ENCODE measurements at places on chromosomes 13 and 19. TPM values are rescaled to one million over a fixed set of nuclear protein-coding genes. Genes with fewer than 3 reads are reported as not detected.

GRCh38 chr19:17303167-17303939 is at the start of gene ABHD8:
Gene ABHD8, minus strand, starts transcription at chr19:17303425. Its CDS starts 1,809 bp downstream, at chr19:17301616.
- DNase-seq = peak; percentile 98
- H3K4me1 ChIP-seq = peaks cover 26% of the 10 kb centered on the region
- H3K27ac ChIP-seq = peak within 1 kb of the TSS; percentile 93
- peaks cover 14% of the 10 kb centered on the region for H3K27me3 ChIP-seq

SHD gene
- total RNA-seq = 254 TPM

GRCh38 chr19:2720777-2721569 is at the start of gene DIRAS1:
Gene DIRAS1, minus strand, starts transcription at chr19:2721372. Its CDS starts 3,566 bp downstream, at chr19:2717806.
- peak; percentile 76 for DNase-seq
- no peak within 1 kb of the TSS for H3K27ac ChIP-seq
- H3K4me3 ChIP-seq = peak within 1 kb of the TSS; percentile 74
- peaks cover 3% of the 10 kb centered on the region for H3K4me1 ChIP-seq
- H3K27me3 ChIP-seq = peaks cover 7% of the 10 kb centered on the region

ZNF615 gene
- total RNA-seq = 12.3 TPM

TTYH1 gene
- total RNA-seq = 2.9 TPM

- peaks cover 2% of the 10 kb centered on the region for H3K27me3 ChIP-seq
- no peak overlapping the region for H3K27ac ChIP-seq
Observed at GRCh38 chr13:110248449-110249143, 58.4 kb downstream of the COL4A1 start.

DNA sequence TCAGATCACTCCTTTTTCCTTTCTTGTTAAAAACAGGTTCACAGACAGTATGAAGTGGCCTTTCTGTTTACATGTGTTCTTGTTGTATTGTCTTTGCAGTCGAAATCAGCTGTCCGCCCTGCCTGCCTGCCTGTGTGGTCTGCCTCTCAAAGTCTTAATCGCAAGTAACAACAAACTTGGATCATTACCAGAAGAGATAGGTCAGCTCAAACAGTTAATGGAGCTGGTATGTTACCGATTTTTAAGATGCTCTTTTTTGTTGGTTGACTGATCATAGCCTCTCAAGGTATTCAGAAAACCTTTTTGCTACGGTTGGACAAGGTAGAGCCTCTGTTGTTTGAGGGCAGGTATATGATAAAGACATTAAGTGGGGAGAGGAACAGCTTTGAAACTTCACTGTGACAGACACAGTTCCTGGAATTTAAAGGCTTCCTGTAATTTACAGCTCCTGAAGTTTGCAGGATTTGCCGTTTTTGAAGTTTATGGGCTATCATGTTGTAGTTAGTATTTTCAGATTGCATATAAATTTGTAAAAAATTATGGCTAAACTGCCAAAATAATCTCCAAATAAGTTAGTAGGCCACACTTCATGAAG is 116.1 kb downstream of the LRCH1 start:
- DNase-seq = no peak
- no peak overlapping the region for H3K27ac ChIP-seq
- no peak overlapping the region for H3K4me3 ChIP-seq
- H3K4me1 ChIP-seq = peaks cover 29% of the 10 kb centered on the region

LSM14A gene
- 89.5 TPM for total RNA-seq

DNA sequence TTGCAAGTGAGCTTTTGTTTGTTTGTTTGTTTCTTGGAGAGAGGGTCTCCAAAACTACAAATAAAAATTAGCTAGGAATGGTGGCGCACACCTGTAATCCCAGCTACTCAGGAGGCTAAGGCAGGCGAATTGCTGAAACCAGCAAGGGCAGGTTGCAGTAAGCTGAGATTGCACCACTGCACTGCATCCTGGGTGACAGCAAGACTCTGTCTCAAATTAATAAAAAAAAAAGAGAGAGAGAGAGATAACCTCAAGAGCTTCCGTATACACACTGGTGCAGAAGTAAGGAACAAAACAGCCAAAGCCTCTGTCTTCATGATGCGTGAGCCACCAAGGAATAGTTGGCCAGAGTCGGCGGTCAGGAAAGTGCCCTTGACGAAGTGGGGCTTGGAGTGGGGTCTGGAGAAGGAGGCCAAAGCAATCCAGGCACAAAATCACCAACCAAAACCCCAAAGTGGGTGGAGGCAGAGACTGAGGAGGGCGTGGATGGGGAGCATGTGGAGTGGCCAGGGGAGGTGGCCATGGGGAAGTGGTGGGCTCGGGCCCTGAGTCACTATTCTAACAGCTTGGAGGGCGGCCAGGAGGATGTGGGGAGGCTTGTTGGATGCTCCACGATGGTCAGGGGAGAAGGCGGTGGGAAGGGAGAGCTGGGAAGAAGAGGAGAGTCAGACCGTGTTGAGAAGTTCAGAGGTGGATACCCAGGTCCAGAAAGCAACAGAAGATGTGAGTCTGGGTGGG is 21.2 kb upstream of the TOMM40 start:
- DNase-seq = no peak
- H3K27ac ChIP-seq = no peak overlapping the region
- no peaks in the 10 kb centered on the region for H3K4me1 ChIP-seq
- no peak overlapping the region for H3K4me3 ChIP-seq
- peaks cover 6% of the 10 kb centered on the region for H3K36me3 ChIP-seq

- no peak overlapping the region for H3K4me3 ChIP-seq
- DNase-seq = no peak
- no peak overlapping the region for H3K27ac ChIP-seq
- peaks cover 13% of the 10 kb centered on the region for H3K27me3 ChIP-seq
Observed at GRCh38 chr13:87669379-87669978, 1.7 kb upstream of the SLITRK5 start.

DNA sequence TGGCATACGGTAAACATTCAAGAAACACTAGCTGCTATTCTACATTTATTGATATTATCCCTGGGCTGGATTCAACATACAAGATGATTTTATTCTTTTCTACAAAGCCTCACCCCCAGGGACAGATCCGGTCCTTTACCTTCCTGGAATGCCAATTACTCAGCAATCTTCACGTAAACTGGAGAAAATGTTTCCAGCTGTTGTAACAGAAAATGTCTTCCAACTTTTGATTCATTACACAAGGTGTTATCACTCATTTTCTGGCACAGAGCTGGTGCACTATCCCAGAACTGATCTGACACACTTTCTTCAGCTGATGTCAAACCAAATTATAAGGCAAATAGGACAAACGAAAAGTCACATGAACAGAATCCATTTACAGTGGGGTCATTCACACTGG is 33.1 kb downstream of the DCLK1 start:
- H3K27me3 ChIP-seq = no peaks in the 10 kb centered on the region
- H3K4me1 ChIP-seq = peaks cover 9% of the 10 kb centered on the region
- H3K4me3 ChIP-seq = no peak overlapping the region

- no peak overlapping the region for H3K27ac ChIP-seq
- H3K27me3 ChIP-seq = peaks cover 3% of the 10 kb centered on the region
- H3K36me3 ChIP-seq = no peaks in the 10 kb centered on the region
Observed at GRCh38 chr13:31909864-31910551, 121.6 kb upstream of the FRY start.

SBK2 gene
- total RNA-seq = 0.42 TPM

PALM3 gene
- total RNA-seq = 6.7 TPM

DNA sequence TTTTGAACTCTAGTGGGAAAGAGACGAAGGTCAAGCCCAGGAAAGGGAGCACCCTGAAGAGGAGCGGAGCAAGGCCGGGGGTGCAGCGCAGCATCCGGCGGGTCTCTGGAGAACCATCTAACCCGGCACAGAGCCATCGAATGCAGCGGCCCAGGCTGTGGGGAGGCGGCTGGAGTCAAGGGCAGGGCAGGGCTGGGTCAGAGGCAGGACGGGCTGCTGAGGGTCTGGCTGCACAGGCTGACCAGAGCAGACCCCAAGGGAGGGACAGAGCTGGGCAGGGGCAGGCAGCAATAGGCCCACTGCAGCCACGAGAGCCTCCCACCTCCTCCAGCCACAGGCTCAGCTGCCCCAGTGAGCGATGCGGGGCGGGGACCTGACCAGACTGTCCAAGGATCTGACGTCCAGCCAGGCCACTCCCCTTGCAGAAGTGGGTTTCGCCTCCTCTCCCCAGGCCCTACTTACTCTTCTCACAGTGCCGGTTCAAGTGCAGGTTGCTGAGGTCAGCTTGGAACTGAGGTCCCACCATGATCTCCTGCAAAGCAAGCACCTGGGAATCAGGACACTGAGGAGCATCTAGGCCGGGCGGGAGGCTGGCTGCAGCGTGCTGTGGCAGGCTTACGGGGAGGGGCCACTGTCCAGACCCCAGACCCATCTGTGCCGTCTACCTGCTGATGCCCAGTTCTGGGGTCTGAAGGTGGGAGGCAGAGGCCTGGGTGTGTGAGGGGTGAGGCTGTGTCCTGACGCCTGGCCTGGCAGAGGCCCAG is 19.2 kb downstream of the MIER2 start:
- H3K36me3 ChIP-seq = peaks cover 27% of the 10 kb centered on the region
- H3K27me3 ChIP-seq = peaks cover 5% of the 10 kb centered on the region

- H3K27ac ChIP-seq = peak overlapping the region; percentile 44
- H3K36me3 ChIP-seq = peaks cover under 1% of the 10 kb centered on the region
- DNase-seq = no peak
- H3K4me3 ChIP-seq = peak overlapping the region; percentile 40
- peaks cover 5% of the 10 kb centered on the region for H3K27me3 ChIP-seq
Observed at GRCh38 chr13:24083722-24084421, 76.6 kb upstream of the SPATA13 start.

DNA sequence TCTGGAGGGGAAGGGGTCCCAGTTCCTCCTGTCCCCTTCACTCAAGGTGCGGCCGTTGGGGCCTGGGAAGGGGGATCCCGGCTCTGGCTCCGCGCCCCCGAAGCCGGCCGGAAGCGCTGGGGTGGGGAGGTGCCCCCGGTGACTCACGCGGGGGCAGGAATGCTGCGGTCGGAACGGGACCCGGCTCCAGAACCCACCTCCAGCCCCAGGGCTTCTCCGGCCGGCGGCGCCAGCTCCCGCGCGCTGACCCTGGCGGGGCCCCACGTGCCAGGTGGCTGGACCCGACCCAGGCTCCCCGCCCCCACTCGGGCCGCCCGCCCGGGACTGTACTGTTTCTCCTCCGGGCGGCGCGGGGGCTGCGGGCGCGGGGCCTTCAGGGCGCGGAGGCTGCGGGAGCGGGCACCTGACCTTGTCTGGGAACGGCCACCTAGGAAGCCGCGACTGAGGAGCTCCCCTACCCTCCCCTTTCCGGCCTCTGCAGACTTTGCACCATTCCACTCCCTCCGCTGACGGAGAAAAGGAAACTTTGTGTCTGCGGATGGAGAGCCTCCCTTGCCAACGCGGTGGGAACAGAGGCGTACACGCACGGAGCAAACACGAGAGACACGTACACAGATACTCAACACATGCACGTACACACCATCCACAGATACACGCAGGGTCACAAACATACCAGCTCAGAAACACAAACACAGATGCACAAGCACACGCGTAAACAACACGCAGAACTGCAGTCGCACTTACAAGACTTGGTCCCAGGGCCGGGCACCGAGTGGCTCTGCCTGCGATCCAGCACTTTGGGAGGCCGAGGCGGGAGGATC is 7.2 kb downstream of the AXL start:
- no peak overlapping the region for H3K27ac ChIP-seq
- H3K4me3 ChIP-seq = peak overlapping the region; percentile 72
- H3K4me1 ChIP-seq = peaks cover 4% of the 10 kb centered on the region
- H3K36me3 ChIP-seq = peaks cover under 1% of the 10 kb centered on the region
- peak; percentile 50 for DNase-seq

ZNF285 gene
- total RNA-seq = 5.2 TPM

- H3K27ac ChIP-seq = peak within 1 kb of the TSS; percentile 52
- peak within 1 kb of the TSS; percentile 76 for H3K4me3 ChIP-seq
- H3K4me1 ChIP-seq = peaks cover 36% of the 10 kb centered on the region
- no peak for DNase-seq
- H3K27me3 ChIP-seq = peaks cover 25% of the 10 kb centered on the region
- H3K36me3 ChIP-seq = no peaks in the 10 kb centered on the region
Observed at GRCh38 chr19:42132030-42132628, at the start of gene POU2F2. Gene POU2F2, minus strand, starts transcription at chr19:42132446. Its CDS starts 35 bp downstream, at chr19:42132411.

DNA sequence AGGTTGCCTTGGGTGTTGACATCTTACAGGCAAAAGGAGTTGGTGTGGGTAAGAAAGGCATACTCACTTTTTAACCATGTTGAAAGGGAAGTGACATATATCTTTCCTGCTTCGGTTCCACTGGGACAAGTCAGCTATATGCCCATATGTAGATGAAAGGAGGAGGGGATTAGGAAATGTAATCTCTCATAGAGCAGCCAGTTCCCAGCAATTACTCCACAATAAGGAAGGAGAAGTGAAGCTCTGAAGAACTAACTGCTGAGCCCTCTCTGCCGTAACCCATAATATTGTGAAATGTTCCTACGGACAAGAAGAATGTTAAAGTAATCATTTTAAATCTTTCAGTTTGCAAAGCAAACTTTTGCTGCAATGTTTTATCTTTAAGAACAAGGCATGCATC is 82.2 kb downstream of the EDNRB start:
- H3K36me3 ChIP-seq = peaks cover 6% of the 10 kb centered on the region
- no peak overlapping the region for H3K4me3 ChIP-seq
- no peaks in the 10 kb centered on the region for H3K27me3 ChIP-seq
- H3K4me1 ChIP-seq = no peaks in the 10 kb centered on the region

- no peaks in the 10 kb centered on the region for H3K36me3 ChIP-seq
- H3K4me3 ChIP-seq = no peak overlapping the region
- no peaks in the 10 kb centered on the region for H3K4me1 ChIP-seq
- no peak overlapping the region for H3K27ac ChIP-seq
- DNase-seq = no peak
Observed at GRCh38 chr13:43953370-43953769, 73.7 kb downstream of the LACC1 start.

DNA sequence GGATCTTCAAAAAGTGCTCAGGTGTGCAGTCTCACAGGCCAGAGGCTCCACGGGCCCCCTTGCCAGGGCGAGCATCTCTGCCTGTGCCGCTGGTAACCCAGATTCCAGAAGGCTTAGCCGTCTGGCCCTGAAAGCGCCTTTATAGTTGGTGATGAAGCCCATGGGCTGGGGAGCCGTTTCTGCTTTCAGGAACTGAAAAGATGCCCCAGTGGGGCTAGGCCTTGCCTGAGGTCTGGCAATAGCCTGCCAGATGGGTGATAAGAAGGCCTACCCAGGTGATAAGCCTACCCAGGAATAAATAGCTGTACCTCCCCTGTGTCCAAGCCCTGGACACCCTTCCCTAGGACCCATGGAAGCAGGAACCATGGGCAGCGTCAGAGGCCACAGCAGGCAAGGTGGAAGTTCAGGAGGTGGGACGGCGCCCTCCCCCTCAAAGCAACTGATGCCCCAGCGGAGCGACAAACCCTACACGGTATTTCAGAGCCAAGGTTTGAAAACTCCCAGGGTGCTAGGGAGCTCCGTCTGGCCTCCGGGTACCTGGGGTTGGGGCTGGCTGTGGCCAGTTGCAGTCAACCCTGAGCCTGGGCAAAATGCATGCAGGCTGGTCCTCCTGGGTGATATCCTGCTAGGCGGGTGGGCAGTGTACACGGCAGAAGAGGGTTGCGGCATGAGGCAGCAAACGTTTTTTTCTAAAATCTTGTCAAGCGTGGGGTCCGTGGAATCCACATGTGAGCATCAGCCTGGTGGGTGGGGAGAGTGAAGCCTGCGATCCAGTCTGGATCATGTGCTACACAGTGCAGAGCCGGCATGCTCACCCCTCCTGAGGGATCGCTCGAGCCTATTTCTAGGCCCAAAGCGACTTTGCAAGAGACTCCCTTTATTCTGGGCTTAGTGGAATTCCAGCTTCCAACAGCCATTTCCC is 45.3 kb downstream of the ACTN4 start:
- DNase-seq = no peak
- peaks cover 46% of the 10 kb centered on the region for H3K4me1 ChIP-seq
- no peaks in the 10 kb centered on the region for H3K36me3 ChIP-seq
- peak overlapping the region; percentile 78 for H3K27ac ChIP-seq
- peaks cover 13% of the 10 kb centered on the region for H3K27me3 ChIP-seq

FGF22 gene
- total RNA-seq = 1.5 TPM

Data from glutamatergic neuron (in vitro differentiated cells).